ENCODE measurements at places on chromosomes 5 and 9.

DNA sequence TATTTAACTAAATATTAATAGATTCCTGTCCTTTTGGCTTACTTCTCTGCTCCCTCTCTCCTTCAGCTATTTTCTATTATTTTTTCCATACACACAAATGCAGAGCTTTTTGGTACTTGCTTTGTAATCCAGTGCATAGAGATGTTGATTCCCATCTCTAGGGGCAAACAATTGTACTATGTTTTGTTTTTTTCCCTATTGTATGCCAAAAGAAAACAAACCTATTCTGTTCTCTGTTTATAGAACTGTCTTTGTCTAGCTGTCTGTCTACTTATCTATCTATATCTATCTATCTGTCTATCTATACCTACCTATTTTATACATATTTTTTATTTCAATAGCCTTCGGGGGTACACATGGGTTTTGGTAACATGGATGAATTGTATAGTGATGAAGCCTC lies 121.6 kb upstream of the LIFR start:
- DNase-seq: no peak

DNA sequence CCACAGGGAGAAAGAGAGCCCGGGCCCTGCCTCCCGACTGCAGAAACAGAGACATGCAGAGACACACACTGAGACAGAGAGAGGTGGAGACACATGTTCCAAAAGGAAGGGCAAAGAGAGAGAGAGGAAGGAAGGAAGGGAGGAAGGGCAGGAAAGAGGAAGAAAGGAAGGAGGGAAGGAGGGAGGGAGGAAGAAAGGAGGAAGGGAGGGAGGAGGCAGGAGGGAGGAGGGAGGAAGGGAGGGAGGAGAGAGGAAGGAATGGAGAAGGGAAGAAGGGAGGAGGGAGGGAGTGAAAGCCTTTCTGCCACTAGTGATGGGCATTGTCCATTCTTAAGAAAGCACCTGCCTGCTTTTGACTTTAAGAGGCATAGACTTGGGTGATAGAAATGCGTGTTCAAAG lies 31.8 kb upstream of the FIBCD1 start:
- no peak for DNase-seq

- peak; percentile 39 for DNase-seq
These were observed 425.3 kb downstream of the CSNK1G3 start for GRCh38 chr5:123937230-123937629.

DNA sequence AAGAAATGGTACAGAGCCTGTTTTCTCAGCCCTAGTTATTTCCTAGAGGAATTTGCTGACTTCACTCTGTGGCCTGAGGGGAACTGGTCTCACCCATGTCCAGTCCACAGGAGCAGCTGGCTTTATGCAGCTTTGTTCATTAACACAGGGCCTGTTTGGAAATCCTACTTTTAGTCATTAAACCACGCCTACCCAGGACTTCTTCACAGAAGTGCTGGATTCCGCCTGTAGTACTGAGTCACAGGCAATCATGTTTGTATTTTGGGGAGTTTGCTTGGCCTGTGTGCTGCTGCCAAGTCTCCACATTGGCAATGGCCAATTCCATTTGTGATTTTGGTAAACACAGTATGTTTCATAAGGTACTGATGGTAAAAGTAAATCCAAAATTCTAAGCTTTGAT lies 52.8 kb downstream of the CTNND2 start:
- no peak for DNase-seq

DNA sequence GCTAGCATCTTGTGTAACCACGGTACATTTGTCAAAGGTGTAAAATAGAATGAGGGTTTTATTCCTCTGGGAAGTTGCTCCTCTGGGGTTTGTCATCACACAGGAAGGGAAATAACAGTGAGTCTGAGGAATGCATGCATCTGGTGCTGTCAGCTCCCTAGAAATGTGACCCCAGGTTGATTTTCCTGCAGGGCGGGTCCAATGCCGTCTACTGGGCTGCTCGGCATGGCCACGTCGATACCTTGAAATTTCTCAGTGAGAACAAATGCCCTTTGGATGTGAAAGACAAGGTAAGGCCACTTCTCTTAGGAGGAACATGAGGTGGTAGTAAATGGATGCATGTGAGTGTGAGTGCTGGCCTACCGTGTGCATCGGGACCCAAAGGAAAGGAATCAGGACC lies 78.8 kb upstream of the CTSL start:
- DNase-seq: no peak

All from glomerular endothelial cell (primary cell).